ENCODE measurements at places on chromosomes 5 and 9. TPM values are rescaled to one million over a fixed set of nuclear protein-coding genes. Genes with fewer than 3 reads are reported as not detected.

The SLC34A1 gene
- 0.04 TPM for polyA plus RNA-seq

The SPINK4 gene
- 1,105 TPM for polyA plus RNA-seq

The DNAH5 gene
- not detected for polyA plus RNA-seq

DNA sequence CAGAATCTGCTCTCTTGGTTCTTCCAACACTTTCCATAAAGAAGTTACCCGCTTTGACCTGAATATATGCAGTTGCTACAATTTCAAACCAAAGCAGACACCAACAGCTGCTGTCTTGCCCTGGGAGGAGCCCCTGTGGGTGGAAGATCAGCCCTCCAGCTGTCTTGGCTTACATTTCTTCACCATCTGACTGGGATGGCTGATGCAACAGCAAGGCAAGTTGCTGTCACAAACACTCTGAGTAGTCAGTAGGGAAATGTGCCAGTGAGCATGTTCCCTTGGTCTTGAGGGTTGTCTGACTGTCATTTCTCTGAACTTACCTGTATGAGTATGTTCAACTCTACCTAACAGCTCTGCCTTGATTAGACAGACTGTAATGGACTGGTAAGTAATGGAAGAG lies 152.9 kb downstream of the SGCD start:
- no peaks in the 10 kb centered on the region for H3K36me3 ChIP-seq
- H3K27me3 ChIP-seq = no peaks in the 10 kb centered on the region
- no peak overlapping the region for H3K4me3 ChIP-seq
- H3K4me1 ChIP-seq = peaks cover 18% of the 10 kb centered on the region
- DNase-seq = no peak
- no peak overlapping the region for H3K27ac ChIP-seq

GRCh38 chr9:136899196-136899595 lies 12.9 kb downstream of the TRAF2 start:
- no peak for DNase-seq
- H3K4me3 ChIP-seq = no peak overlapping the region
- H3K36me3 ChIP-seq = peaks cover 16% of the 10 kb centered on the region
- no peak overlapping the region for H3K27ac ChIP-seq

- no peak overlapping the region for H3K4me3 ChIP-seq
- no peak overlapping the region for H3K27ac ChIP-seq
- no peaks in the 10 kb centered on the region for H3K27me3 ChIP-seq
- DNase-seq = no peak
Measured at GRCh38 chr9:118596374-118597015, 772.7 kb downstream of the BRINP1 start.
